ENCODE measurements at places on chromosomes 3 and 15.
A peak's percentile ranks its signal among the peaks of the same experiment; 100 is the strongest.

DNA sequence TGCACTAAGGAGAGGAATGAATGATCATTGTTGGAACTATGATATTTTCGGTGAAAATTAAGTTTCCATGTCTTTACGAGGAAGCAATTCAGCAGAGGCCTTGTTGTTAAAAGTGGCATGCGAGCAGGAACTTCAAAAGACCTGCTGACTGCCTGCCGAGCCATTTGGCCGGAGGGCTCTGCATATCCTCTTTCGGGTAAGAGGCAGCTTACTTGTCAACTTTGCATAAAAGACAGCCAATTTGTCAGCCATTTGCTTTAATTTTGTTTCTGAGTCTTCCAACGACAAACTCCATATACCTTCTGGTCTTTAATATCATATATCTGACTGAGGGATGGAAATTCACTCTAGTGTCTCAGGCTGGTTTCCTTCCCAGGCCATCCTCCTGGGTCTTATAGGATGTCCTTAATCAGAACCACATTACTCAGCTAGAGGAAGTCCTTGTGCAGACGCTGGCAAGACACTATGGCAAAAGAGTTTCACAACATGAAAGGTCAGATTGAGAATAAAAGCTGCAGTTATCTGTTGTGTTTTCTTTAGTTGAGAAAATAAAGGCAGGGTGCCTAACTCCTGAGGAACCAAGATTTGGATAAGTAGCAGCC lies 128.7 kb upstream of the WNT5A start:
- DNase-seq: no peak

DNA sequence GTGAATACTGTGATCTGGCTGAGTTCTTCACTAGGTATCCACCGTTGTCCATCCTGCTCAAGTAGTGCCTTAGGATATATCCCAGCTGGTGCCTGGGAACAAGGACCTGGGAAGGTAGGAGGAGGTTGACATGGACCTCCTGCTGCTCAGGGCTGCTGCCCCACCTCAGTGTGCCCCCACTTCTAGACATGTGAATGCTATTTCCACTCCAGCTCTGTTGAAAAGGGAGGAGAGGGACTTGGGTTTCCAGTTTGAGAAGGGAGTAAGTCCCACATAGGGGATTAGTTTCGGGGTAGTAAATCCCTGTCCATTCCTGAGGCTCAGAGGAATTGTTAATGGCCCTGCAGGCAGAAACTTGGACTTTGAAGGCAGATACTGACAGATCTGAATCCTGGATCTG lies 32.9 kb upstream of the ETV5 start:
- DNase-seq: no peak

DNA sequence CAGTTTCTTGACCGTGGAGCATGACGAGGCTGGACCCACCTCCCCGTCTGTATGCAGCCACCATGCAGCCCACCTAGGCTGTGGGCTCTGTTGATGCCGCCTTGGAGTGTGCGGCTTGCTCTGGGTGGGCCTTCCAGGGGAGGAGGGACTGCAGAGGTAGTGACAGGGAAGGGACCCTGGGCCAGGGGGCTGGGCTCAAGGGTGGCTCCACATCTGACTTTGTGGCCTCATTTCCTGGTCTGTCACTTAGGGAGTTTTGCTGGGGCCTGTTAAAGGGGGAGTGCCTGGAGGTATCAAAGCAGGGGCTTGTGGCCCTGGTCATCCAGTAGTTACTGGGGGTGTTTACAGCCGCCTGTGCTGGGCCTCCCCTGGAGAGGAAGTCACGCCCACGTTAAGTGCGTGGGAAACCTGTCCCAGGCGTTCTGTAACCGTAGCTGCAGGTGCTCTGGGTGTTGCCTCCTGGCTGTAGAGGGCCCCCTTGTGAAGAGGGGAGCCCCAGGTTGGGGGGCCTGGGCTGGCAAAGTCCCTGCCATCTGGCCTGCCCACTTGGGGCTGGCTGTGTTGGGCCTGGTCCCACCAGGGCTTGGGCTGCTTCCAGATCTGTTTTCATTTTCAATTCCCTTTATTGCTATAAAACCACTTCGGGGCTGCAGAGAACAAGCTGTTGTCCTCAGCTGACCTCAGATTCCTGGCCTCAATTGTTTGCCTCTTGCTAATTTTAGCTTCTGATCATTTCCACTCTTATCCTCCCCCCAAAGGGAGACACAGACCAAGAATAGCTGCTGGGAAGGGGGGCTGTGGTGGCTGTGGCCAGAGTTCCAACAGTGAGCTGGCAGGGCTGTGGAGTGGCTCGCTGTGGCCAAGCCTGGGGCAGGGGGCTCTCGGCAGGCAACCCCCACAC lies 26.5 kb downstream of the KLF13 start:
- no peak for DNase-seq

- DNase-seq: no peak
Measured at GRCh38 chr15:93047621-93048425, 41.2 kb downstream of the RGMA start.

GRCh38 chr3:46913644-46914043 lies 36.1 kb downstream of the PTH1R start:
- no peak for DNase-seq

DNA sequence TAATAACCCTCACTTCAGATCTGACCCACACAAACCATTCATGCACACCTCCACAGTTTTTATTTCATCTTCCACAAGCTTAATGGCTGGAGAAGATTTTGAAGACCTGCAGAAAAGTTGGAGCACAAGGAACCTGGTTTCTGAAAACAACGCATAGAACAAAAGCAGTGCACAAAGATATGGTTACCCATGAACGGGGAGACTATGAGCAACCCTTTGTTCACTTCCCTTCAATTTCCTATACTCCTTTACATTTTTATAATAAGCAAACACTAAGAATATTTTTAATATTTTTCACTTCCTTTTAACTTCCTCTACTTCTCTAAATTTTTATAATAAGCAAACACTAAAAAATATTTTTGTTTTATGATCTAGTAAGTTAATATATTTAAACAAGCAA lies 103.5 kb upstream of the UBE2E2 start:
- no peak for DNase-seq

DNA sequence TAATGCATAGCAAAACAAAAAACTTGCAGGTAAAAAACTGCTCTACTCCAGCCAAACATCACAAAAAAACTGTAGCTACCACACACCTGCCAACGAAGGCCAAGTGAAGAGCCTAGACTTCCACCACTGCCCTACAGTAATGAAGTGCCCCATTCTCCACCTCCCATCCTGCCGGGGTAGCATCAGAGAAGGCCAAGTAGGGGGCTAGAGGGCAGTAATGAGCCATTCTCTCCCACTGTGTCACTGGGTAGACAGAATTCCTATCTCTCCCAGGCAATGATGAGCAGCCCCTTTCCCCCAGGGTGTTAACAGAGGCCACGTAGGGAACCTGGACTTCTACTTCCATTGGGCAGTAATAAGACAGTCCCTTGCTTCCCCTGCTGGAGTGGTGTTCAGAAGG lies 9.5 kb downstream of the SEC22C start:
- no peak for DNase-seq

GRCh38 chr3:193851941-193852674 lies 259.1 kb downstream of the OPA1 start:
- peak; percentile 16 for DNase-seq

Data from NCI-H1436 (cell line).